Activated CD4-positive, alpha-beta T cell treated with anti-CD3 and anti-CD28 coated beads, Interleukin-2, amount 50 U/mL, for 1 hour (primary cell): ENCODE measurements at places on chromosomes 5 and 9.

DNA sequence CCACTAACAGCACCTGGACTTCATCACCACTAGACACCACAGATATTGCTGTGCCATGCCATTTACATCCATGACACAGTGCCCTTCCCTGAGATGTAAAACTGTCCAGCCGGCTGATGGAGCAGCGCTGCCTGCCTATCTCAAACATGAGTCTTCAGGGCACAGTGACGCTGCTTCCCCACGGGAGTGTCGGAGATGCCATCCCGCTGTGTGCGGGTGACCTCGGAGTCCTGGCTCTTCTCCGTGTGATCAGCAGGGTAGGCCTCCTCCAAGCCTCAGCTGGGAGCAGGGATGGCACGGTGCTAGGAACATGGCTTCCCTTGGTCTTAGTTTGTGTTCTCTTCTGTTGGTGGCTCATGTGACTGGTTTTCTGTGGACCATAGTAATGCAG lies 130.3 kb upstream of the FAM120A start:
- DNase-seq: no peak

GRCh38 chr9:942805-943580 lies 33.5 kb upstream of the DMRT3 start:
- no peak for DNase-seq

- DNase-seq: no peak
These were observed 19.3 kb upstream of the ANKH start for GRCh38 chr5:14890846-14891245.

DNA sequence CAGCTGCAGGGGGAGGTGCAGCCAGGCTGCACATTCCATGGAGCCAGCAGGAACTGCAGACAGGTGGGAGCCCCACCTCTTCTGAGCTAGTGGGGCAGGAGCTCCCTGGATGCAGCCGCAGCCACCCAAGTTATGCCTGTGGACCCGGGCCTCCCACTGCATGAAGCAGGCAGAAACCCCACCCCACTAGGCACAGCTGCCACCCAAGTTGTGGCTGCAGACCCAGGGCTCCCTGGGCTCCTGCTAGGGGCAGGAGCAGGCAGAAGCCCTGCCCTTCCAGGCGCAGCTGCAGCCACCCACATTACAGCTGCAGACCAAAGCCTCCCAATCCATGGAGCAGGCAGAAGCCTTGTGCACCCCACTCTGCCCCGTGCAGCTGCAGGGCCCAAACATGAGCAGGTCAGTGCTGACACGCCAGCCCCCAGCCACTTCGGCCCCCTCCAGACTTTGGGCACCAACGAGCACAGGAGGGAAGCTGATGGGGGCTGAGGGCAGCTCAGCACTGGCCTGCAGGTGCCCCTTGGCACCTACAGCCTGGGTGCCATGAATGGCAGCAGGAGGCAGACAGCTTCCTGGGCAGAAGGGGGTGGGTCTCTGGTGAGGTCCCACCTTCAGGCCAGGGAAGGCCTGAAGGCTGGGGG lies 106.9 kb downstream of the C9orf50 start:
- DNase-seq: no peak

DNA sequence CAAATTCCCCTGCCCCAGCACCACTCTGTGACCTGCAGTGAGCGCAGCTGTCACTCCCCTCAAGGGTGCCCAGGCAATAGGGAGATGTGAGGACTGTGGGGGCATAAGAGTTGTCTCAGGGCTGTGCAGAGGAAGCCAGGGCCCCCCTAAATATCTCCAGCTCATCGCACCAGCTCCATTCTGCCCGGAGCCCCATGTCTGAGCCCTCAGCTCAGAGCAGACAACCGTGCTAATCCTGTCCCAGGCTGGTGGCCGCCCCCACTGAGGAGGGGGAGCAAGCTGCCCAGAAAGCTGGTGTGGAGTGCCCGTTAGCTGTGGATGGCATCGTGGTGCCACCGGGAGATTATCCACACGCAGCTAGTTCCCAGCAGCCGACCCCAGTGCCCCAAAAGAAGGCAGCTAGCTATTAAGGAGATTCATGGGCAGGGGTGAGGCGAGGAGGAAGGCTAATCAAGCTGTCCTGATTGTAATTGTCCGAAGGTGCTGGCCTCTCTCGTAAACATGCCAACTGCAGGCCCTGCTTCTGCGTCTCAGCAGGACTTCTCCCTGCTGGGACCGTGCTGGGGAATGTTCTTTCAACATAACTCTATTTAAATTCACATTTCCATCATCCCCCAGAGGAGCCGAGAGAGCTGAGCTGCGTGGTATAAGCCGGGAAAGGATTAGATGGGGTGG lies 17.0 kb upstream of the FIBCD1 start:
- no peak for DNase-seq

- no peak for DNase-seq
These were observed 133.2 kb downstream of the PARP8 start for GRCh38 chr5:50799596-50799995.

DNA sequence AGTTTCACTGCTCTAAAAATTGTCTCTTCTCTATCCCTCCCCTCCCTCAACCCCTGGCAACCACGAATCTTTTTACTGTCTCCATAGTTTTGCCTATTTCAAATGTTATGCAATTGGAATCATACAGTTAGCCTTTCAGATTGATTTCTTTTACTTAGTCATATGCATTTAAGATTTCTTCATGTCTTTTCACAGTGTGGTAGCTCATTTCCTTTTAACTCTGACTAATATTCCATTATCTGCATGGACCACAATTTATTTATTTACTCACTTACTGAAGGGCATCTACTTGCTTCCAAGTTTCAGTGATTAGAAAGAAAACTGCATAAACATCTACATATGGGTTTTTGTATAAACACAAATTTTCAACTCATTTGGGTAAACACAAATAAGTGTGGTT lies 372.3 kb downstream of the CDH18 start:
- DNase-seq: no peak

DNA sequence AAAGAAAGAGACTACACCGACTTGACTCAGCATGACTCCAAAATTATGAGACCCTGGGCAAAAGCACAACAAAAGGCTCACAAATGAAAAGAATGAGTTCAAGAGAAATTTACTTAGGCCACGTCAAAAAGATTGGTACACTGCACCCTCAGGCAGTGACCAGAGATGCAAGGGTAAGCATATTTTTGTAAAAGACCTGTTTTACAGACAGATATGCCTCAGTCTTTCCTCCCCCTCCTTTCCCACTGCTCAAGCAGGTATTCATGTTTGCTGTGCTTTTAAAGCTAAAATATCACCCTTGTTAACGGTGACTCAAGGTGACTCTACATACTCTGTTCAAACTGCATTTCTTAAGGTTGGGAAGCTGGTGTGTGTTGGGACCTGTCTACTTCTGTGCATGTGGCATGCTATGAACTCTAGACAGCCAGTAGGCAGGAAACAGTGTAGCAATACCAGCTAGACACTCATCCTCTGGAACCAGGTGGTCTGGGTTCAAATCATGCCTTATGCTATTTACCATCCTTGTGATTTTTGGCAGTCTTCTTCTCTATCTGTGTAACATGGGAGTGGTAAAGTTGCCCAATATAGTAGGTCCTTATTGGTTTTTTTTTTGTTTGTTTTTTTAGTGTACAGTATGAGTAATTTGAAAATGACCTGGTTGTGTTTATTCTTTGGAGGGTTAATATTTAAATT lies 98.7 kb downstream of the TLE4 start:
- DNase-seq: no peak

- no peak for DNase-seq
These were observed 28.7 kb upstream of the F2RL1 start for GRCh38 chr5:76789991-76790581.

DNA sequence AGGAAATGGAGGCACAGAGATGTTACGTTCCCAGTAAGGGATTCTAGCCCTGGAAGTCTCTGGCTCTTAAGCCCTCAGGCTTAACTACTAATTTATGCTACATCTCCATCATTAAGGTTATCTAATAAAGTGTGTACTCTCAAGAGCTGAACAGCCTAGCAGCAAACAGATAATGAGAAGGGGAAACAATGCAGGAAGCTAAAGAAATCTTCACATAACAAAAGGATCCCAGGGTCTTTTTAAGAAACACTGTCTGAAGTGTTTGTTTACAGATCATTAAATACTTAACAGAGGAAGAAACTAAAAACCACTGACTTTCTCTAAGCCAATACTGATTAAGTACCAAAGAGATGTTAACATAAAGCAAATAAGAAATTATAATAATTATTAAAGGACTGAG lies 129.0 kb downstream of the PAPPA start:
- DNase-seq: no peak

DNA sequence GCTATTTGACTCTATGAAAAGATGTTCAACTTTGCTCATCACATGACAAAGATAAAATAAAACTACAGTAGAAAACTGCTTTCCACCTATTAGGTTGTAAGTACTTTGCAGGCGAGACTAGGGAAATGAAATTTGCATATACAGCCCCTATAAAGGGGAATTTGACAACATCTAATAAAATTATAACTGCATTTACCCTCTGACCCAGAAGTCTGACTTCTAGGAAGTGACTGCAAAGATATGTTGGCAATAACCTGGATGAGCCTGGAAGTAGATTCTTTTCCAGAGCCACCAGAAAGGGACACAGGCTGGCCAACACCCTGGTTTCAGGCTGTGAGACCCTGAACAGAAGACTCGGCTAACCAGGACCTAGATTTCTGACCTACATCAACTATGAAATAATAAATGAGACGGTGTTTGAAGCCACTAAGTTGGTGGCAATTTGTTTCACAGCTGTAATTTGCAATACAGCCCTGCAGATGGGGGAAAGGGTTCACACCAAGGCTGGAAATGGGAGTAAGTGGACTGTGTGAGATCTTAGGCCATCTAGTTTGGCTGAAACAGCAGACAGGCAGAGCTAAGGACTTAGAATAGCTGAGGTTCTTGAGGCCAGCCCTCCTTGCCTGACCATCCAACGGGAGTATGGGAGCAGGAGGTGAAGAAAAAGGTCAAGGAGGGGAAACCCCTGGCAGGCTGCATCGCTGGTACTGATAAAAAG lies 106.6 kb downstream of the SIL1 start:
- no peak for DNase-seq

DNA sequence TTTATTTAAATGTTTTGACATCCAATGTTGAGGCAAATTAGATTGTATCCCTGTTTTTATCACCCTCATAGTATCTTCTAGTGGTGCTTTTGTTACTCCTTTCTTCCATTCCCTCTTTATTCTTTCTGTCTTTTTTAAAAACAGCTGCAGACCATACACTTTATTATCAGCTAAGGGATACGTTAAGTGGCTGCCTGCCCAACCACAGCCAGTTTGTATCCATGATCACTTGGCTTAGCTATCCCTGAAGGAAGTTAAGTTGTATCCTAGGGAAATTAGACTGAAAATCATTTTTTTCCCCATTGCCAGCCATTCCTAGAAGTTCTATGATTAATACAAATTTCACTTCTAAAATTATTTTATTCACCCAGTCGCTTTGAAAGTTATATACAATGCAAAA lies 1032.7 kb downstream of the NR2F1-AS1 start:
- no peak for DNase-seq

DNA sequence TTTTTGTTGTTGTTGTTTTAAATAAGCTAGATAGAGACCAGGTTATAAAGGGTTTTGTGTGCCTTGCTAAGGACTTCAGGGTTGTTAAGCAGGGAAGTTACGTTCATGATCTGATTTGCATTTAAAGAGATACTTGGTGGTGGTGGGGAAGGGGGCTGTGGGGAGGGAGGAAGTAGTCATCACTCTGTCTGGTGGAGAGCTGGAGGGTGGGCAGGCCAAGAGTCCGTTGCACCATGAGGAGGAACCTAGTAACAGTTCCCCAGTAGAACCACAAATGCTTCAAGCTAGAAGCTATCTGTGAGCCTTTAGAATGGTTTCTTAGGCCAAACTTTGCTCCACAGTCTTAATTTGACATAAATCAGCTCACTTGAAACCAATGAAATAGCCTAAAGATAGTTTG lies 18.7 kb upstream of the ROPN1L start:
- DNase-seq: no peak

DNA sequence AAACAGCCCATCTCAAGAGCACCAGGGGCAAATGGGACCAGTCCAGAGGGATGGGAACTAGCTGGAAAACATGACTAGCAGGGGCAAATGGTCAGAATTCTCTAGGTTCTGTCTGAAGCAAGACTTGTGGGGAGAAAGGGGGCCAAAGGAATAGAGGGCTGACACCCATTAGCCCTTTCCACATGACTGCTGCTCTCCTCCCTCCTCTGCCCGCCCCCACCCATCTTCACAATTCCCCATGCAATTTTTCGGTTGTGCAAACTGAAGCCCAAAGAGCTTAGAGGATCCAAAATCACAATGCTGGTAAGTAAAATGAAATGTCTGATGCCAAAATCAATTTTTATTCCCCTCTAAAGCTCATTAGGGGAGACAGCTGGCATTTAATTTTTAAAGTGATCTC lies 207.1 kb downstream of the DCP2 start:
- no peak for DNase-seq

- no peak for DNase-seq
These were observed 33.2 kb downstream of the SLC22A4 start for GRCh38 chr5:132327252-132327955.

DNA sequence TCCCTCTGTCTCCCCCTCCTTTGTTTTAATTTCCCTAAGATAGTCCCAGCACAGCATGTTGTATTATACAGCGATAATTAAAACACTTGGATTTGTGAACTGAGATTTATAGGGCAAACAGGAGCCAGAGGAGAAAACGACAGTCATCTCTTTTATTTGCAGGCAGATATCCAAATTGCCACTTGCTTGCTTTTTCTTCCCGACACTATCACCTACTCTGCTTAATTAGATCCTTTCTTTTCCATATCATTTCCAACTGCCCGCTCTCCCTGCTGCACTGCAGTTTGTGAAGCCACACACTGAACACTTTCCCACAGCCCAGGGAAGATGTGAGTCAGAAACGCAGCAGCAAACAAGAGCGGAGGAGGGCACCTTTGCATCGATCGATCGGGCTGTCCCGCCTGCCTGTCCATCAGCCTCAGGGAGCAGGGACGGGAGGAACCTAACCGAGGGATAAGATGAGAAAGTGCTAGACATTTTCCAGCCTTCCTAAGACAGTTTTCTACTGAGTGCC lies 35.8 kb upstream of the SPRY4 start:
- DNase-seq: no peak

- no peak for DNase-seq
These were observed 883.1 kb downstream of the CDH18 start for GRCh38 chr5:19104948-19105347.
